Neural crest cell (in vitro differentiated cells): ENCODE measurements at places on chromosomes 6 and 20.

DNA sequence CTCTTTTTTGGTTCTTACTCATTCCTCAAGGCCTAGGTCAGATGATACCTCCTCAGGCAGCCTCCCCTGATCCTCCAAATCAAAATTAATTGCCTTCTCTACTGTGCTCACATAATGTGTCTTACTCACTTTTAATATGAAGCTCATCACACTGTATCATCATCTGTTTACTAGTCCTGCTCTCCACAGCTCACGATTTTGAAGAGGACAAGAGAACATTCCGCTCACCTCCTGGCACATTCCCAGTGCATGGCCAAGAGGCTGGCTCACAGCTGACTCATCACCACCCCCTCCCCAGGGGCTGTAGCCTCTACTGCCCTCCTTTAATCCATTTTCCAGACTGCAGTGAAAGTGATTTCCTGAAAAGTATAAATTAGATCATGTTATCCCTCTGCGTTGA is 133.1 kb downstream of the ALDH8A1 start:
- DNase-seq: no peak

GRCh38 chr6:125852587-125852986 is 61.8 kb downstream of the NCOA7 start:
- no peak for DNase-seq

- DNase-seq: no peak
These were observed 75.1 kb downstream of the CNBD2 start for GRCh38 chr20:36043441-36043840.

DNA sequence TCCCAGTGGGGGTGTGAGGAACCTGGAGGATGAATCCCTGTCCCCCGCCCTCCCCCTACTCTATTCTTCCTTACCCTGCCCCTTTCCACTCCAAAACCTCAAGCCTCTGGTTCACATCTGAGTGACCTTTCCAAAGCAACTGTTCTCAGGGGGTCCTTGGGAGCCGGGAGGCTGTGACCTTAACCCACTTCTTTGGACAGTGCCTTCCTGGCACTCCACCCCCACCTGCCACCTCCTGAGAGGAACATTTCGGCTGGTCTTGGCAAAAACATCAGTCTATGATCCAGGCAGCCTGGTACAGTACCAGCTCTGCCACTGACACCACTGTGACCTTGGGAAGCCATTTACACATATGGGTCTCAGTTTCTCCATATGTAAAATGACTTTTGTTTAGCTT is 121.7 kb downstream of the MRPL14 start:
- no peak for DNase-seq

GRCh38 chr20:12061466-12061865 is 143.8 kb downstream of the BTBD3 start:
- DNase-seq: no peak
